ENCODE measurements at places on chromosomes 1 and 21. TPM values are rescaled to one million over a fixed set of nuclear protein-coding genes. Genes with fewer than 3 reads are reported as not detected.

The VWA5B1 gene
- 0.69 TPM for total RNA-seq

DNA sequence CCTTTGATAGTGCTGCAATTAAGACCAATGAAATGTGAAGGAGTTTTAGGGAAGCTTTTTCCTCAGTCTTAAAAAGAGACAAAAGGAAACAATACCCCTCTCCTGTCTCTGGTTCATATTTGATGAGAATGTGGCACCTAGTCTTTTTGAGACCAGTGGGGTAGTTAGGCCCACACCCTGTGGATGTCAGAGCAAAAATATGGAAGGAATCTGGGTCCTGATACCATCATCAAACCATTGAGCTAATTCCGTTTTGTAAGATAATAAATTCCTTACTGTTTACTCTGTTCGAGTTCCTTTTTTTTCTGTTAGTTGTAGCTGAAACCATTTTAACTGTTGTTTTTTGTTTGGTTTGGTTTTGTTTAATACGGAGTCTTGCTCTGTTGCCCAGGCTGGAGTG is 33.3 kb downstream of the PTPRC start:
- H3K27ac ChIP-seq, result no peak overlapping the region
- no peaks in the 10 kb centered on the region for H3K4me1 ChIP-seq
- H3K36me3 ChIP-seq, result no peaks in the 10 kb centered on the region
- no peak overlapping the region for H3K4me3 ChIP-seq
- no peaks in the 10 kb centered on the region for H3K27me3 ChIP-seq

The FAM163A gene
- 0.21 TPM for total RNA-seq

The FMO4 gene
- 1.8 TPM for total RNA-seq

DNA sequence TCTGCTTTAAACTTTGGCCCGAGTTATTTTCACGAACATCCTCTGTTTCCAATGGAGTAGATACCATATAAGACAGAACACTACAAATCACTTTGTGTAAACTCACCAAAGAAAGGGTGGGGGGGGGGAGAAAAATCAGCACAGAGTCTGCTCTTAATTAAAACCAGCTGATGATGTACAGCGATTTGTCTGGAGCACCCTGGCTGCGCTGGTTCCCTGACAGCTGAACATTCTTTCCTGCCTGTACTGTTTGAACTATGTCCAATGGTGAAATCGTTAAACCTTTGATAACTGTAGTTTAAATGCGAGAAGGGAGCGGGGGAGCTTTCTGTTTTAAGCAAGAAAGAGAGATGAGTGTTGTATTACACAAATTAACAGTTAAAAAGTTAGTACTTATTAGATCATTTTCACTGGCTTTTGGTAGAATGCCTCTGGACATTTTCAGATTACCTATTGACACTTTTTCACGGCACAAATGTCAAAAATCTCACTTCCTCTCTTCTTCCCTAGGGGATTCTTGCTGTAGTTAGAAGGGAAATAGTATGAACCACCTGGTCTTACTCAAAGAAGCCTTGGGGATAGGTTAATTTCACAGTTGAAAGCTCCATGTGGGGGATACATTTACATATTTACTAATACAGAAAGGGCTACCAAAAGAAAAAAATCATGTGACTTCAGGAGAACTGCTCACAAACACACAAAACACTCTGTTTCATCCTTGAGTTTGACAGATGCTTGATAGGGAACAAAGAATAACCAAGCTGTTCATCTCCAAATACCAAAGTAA is 140.2 kb upstream of the RUNX1 start:
- H3K27ac ChIP-seq, result no peak overlapping the region
- H3K36me3 ChIP-seq, result no peaks in the 10 kb centered on the region
- no peaks in the 10 kb centered on the region for H3K4me1 ChIP-seq
- no peaks in the 10 kb centered on the region for H3K27me3 ChIP-seq
- H3K4me3 ChIP-seq, result no peak overlapping the region

DNA sequence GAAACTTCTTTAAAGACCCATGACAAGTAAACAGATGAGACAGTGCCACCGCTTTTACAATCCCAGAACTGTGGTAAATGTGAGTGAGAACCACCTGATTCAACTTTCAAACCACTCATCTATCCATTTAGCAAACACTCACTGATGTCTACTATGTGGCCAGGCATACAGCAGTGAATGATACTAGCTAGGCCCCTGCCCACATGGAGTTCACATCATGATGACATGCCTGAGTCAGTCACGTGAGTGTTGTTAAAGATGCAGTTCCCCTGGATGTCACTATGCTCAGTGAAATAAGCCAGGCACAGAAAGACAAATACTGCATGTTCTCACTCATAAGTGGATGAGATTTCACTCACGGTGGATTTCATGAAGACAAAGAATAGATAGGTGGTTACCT is 28.4 kb downstream of the STX6 start:
- no peak overlapping the region for H3K4me3 ChIP-seq
- no peaks in the 10 kb centered on the region for H3K27me3 ChIP-seq
- H3K36me3 ChIP-seq, result no peaks in the 10 kb centered on the region
- H3K4me1 ChIP-seq, result no peaks in the 10 kb centered on the region

The HSPB7 gene
- total RNA-seq, result 8.7 TPM

DNA sequence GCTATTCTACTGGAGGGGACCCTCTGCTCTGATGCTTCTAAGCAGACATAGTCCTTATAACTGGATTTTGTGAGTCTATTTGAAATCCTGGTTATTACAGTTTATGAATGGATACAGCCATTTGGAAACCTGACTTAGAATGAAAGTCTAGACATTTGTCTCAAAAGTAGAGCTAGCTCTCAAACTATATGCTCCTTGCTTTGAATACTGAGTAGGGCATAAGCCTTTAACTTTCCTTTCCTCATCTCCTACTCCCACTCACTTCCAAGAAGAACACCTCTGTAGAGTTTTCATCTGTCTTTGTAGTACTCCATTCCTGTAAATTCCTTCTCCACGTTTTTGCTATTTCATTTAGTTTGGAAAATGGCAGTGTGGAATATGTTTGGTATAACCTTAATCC is 9.0 kb upstream of the ARID1A start:
- no peak overlapping the region for H3K27ac ChIP-seq
- no peak overlapping the region for H3K4me3 ChIP-seq
- H3K27me3 ChIP-seq, result no peaks in the 10 kb centered on the region
- peaks cover 4% of the 10 kb centered on the region for H3K4me1 ChIP-seq
- no peaks in the 10 kb centered on the region for H3K36me3 ChIP-seq

DNA sequence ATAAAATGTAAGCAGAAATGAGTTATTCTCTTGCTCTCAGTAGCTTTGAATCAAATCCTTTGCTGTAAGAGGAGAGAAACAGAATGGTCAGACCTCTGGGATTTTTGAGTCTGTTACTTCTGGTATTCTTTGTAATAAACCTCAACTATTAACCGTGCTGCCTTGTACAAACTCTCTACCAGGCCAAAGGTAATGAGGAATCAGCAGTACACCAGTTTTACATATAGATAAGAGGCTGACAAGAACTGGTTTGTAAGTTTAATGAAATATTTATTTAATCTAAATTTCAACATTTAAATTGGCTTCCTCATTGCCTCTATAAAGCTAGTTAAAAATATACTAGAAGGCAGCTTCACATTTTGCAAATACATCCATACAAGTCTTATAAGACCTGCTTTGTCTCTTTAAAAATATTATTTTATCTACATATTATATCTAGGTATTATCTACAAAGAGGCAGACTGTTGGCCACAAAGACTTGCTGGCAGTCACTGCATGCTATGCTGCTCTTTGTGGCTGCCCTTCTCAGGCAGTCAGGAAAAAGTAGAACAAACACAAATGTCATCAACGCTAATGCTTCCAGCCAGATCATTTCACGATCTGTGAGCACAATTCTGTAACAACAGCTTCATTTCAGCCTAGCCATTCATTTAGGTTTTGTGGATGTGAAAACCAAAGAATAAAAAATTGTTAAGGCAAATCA is 173.0 kb downstream of the GABPA start:
- no peaks in the 10 kb centered on the region for H3K36me3 ChIP-seq
- no peak overlapping the region for H3K4me3 ChIP-seq
- no peak overlapping the region for H3K27ac ChIP-seq
- no peaks in the 10 kb centered on the region for H3K4me1 ChIP-seq

The TENT5C gene
- total RNA-seq, result 2.3 TPM

DNA sequence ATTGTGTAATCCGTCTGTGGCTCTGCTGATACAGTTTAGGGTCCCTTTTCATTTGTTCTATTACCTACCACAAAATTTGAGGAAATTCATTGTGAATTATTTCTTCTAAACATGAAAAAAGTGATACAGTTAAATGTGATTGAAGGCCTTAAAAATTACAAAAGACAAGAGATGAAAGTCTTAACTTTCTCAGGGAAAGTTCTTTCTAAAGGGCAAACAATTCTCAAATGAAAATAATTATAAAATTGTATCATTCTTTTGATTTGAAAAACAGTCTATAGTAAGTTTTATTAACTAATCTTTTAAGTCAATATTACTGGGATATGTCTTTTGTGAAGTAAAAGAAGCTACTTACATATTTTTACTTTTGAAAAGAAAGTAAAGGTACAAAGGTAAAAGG is 57.4 kb upstream of the SCYL3 start:
- H3K4me1 ChIP-seq, result no peaks in the 10 kb centered on the region
- H3K27me3 ChIP-seq, result no peaks in the 10 kb centered on the region

GRCh38 chr1:228358039-228358763 is 48.4 kb downstream of the TRIM11 start:
- DNase-seq, result no peak
- H3K27me3 ChIP-seq, result no peaks in the 10 kb centered on the region
- no peaks in the 10 kb centered on the region for H3K36me3 ChIP-seq
- H3K27ac ChIP-seq, result no peak overlapping the region
